ENCODE measurements at places on chromosomes 3 and 15.

DNA sequence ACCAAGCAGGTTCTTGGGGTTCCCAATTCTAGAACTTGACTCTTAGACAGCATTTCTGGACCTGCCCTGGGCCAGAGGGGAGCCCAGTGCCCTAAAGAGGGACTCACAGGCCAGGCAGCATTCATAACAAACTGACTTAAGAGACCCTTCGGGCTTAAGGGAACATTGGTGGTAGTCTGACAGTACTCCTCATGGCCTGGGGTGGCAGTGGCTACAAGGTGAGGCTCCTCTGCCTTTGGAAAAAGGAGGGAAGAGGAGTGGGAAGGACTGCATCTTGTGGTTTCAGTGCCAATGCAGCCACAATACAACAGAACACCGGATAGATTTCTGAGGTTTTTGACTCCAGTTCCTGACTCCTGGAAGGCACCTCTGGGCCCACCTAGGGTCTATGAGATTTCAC, 172.2 kb upstream of the STRIT1 start:
- DNase-seq: no peak

DNA sequence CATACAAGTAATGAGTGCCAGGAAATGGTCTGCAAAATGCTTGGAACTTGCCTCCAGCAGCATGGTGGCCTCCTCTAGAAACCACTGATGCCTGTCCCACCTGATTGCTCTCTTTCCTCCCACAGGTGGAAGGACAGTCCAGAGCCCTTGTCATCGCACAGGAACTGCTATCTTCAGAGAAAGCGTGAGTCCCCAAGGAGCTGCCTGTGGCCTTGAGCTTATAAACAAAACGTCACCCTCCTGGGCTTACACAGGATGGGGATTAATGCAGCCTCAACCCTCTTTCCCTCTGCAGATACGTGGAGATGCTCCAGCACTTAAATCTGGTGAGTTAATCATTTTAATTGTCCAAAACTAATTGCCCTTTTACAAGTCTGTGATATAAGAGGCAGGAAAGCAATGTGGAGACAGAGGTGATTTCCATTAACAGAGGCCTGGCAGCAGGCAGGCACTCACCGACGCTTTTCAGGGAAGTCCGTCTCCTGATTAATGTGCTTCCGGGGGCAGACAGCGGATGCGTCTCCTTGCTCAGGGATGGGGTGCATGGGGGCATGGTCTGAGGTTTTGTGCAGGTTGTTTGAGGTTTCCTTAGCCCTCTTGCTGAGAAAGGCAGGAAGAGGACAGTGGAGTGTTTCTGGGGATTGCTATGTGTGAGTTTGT, 61.8 kb downstream of the FGD5 start:
- no peak for DNase-seq

- DNase-seq: no peak
Observed at GRCh38 chr15:33086500-33087121, 107.9 kb downstream of the FMN1 start.

- no peak for DNase-seq
Observed at GRCh38 chr3:123818921-123819429, 65.2 kb downstream of the MYLK start.

DNA sequence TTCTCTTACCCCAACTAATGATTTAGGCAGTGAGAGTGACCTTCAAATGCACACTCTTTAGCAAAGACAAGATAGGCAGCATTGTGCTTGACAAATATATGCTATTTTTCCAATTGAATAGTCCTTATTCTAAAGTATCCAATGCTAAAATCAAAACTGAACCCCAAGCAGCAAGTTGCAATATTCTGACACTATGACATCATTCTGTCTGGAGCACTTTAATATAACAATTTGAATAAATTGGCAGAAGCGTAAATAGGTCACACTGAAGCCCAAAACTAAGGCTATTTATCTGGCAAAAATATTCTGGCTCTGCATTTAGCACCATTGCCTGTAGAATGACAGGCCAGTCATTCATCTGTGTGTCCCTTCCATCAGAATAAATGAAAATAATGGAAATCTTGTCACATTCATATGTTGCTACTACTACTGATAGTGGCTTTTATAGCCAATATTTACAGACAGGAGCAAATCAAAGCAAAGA, 2.9 kb downstream of the CBLB start:
- DNase-seq: no peak

GRCh38 chr3:126696701-126697267, 7.3 kb upstream of the CHCHD6 start:
- DNase-seq: no peak

DNA sequence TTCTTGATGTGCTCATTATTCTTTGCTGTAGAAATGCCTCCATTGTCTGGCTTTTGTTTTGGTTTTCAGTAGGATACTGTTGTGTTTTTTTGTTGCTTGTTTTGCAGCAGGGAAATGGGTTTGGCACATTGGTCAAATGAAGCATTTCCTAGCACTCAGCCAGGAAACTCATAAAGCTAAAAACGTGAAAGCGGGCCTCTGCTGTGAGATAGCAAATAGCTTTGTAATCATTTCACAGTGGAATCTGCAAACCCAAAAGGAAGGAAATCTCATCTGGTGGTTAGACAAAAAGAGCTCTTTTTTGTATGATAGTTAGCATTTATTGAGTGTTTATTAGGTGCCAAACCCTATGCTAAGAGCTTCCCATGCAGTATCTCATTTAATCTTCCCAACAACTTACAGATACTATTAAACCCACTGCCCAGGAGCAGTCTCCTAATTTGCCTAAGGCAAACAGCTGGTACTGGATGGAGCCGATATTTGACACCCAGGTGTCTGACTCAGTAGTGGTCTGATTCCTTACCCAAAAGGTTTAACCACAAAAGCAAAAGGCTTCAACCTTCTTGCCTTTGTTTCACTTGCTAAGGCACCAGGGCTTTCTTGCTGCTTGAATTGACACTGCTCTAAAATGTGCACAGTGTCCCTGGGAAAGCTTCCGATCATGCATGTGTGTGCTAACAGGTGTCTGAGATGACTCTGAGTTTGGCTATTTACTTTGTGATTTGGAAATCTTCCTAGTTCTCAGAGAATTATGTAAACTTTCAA, 527.9 kb upstream of the MDFIC2 start:
- DNase-seq: no peak

GRCh38 chr3:73609655-73610054, 15.1 kb downstream of the PDZRN3 start:
- no peak for DNase-seq

DNA sequence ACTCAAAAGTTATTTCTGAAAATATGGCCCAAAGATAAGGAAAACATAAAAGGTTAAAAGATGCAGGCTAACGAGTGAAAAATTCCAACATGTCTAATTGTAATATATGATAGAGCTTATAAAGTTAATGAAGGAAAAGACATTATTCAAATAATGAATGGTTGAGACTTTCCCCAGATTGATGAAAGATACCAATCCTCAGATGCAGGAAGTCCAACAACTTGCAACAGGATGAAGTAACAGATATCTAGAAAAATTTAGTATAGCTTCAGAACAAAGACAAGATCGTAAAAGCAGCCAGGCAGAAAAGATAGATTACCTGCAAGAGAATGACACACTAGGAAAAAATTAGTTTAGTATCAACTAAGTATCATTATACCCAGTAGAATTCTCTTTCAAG, 546.4 kb upstream of the PPP2R3A start:
- no peak for DNase-seq

GRCh38 chr15:31488437-31489204, 162.0 kb downstream of the KLF13 start:
- DNase-seq: peak; percentile 57
